Muscle of back (tissue), 13 donors: ENCODE measurements at places on chromosomes 3 and 15.

- DNase-seq: peak; percentile 52
These were observed 22.5 kb downstream of the POPDC2 start for GRCh38 chr3:119637679-119638477.

- DNase-seq: no peak
These were observed 76.0 kb downstream of the ZNF609 start for GRCh38 chr15:64536244-64536836.

DNA sequence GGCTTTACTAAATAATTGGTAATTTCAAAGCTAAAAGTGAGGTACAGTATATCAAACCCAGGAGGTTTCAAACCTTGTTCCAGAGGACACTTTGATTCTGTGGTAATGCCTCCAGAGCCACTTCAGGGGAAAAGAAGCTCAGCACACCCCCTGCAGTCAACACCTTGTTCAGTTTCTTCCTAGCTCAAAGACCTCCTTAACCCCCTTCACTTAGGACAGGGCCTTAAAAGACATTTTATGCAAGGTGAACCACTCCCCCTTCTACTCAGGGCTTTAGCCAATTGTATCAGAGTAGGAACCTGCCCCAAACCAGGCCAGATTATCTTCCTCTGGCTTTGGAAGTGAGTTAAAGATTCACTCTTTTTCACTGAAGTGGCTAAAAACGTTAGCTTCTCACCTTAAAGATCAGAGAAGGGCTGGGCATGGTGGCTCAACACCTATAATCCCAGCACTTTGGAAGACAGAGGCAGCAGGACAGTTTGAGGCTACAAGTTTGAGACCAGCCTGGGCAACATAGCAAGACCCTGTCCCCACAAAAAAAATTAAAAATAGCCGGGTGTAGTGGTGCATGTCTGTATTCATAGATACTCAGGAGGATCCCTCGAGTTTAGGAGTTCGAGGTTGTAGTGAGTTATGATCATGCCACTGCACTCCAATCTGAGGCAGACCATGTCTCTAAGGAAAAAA is 3.4 kb downstream of the DENND6A start:
- no peak for DNase-seq

DNA sequence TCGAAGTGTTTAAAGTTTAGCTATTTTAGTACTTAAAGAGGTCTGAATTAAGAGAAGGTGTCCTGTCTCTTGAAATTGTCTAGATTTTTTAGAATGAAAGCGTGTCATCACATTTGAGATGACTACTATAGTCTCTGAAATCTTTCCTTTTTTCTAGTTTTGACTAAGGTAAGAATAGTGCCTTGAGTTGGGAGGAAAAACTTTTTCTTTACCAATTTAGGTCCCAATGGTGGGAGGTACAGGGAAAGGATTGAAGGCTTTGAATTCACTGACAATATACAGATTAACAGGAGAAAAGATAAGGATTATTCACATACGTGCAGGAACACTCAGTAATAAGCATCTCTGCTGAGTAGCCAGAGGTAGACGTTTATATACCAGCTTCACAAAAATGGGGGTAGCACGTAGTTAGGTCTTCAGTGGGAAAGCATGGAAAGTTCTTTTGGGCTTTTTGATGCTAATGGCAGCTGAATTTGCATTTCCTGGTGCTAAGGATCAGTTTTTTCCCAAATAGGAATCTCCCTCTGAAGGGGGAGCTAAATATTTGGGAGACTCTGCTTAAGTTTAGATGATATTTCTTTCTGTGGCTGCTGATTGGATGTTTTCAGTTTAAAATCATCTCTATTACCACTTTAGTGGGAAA is 88.1 kb downstream of the VPS8 start:
- DNase-seq: no peak

GRCh38 chr3:164460851-164461250 is 617.4 kb downstream of the SI start:
- no peak for DNase-seq

DNA sequence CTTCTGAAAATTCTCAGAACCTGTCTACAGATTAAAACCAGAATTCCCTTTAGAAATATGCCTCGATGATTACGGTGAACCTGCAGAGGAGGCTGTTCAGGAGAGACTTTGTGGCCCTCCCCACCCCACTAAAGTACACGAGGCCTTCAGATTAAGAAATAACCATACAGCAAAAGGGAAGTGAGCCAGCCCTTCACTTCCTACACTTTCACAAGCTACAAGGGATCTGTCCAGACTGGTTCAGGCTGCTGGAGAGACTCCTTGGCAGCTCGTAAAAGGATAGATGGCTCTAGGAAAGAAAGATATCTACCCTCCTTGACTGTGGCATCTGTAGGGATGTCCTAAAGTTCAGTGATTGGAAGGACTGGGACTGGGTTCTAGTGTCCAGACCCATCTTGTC is 102.6 kb downstream of the ALDH1A2 start:
- DNase-seq: no peak

- no peak for DNase-seq
These were observed 21.3 kb downstream of the KIF9 start for GRCh38 chr3:47261301-47261700.

GRCh38 chr3:157240408-157240807 is 80.5 kb upstream of the CCNL1 start:
- no peak for DNase-seq

DNA sequence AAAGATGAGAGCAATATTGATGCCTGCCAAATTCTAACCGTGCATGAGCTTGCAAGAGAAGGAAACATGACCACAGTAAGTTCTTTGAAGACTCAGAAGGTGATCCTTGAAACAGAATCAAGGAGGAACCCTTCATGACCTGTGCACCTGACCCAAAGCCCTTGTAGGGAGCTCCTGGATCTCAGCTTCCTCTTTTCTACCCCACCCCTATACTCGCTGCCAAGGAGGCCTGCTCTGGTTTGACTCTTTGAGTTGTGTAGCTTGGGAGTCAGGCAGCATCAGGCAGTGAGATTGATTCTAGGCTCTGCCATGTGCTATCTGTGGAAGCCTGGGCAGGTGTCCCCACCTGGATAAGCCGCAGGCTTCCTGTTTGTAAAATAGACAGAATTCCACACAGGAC is 10.6 kb downstream of the TTC21A start:
- no peak for DNase-seq

GRCh38 chr15:70198441-70199123 is 100.9 kb upstream of the TLE3 start:
- DNase-seq: no peak

GRCh38 chr3:135155228-135155627 is 360.2 kb downstream of the EPHB1 start:
- no peak for DNase-seq

DNA sequence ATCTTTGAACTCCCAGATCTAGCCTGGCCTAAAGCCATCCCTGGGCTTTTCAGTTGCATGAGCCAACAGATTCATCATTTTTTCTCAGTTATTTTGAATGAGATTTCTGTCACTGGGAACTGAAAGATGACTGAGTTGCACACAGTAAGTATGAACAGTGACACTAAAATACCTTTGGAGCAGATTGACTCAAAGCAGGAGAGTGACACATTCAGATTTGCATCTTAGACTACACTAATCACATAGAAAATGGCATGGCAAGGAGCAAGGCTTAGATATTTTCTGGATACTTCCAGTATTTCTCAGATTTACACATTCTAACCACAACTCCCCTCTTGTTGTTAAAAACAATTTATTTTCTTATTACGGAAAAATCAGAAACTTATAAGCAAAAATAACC is 32.8 kb downstream of the SEC62 start:
- no peak for DNase-seq

DNA sequence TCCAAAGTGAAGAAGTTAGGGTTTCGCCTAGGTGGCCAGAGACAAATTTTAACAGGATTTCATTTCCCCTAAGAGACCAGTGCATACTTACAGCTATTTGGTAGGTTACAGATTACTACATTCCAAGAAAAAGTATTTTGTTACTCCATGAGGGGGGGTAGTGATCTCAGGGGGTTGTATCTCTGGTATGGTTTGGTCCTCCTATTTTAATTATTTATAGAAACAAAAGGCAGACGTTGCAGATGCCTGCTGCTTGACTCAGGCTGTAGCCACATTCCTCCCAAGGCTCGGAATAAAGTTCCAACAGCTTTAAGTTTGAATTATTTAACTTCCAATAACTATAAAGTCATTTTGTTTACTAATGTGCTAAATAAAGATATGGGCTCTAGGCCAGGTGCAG is 1.3 kb upstream of the TRIM59 start:
- DNase-seq: peak; percentile 3

DNA sequence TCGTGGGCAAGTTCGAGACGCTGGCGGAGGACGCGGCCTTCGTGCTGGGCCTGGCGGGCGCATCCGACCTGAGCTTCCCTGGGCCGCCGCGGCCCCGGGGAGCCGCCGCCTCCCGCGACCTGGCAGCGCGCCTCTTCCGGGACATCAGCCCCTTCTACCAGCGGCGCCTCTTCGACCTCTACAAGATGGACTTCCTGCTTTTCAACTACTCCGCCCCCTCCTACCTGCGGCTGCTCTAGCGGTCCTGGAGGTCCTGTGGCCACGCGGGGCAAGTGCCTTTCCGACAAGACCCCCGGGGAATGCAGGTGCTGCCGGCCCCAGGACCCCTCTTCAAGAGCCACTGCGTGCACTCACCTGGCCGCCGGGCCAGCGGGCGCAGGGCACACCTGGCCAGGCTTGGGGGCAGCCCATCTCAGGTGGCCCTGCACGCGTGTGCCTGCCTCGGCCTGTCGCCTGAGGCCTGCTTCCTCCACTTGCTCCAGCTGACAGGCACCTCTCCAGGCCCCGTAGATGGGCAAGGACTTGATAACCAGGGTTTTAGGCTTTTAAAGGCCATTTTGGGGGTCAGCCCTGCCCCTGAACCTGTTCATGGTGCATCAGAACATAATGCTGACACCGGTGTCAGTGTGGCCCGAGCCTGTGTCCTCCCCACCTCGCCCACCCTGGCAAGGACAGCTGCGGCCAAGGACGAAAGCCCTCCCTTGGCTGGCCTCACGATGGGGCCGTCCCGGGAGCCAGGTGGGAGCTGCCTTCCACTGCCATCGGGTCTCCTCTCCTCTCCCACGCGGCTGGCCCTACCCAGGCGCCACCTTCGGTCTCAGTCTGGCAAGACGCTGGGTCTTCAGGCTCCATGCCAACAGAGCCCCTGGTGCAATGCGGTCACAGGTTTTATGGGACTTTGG is 16.1 kb downstream of the C3orf22 start:
- DNase-seq: no peak

DNA sequence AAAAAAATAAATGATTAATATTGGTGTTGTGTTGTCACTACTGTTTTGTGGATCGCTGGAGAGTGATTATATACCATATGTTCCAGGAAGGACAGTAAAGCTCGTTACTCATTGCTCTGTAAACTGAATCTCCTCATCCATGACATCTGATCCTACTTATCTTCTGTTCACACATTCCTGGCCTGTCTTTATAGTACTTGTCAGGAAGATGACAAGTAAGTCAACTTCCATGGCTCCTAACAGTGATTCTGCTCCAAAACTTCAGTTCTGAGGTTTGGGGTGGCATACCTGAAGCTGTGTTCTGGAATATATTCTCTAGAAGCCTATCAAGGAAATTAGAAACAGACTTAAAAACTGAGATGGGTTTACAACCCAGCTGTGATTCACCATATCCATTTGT is 288.9 kb downstream of the ZBBX start:
- DNase-seq: no peak

DNA sequence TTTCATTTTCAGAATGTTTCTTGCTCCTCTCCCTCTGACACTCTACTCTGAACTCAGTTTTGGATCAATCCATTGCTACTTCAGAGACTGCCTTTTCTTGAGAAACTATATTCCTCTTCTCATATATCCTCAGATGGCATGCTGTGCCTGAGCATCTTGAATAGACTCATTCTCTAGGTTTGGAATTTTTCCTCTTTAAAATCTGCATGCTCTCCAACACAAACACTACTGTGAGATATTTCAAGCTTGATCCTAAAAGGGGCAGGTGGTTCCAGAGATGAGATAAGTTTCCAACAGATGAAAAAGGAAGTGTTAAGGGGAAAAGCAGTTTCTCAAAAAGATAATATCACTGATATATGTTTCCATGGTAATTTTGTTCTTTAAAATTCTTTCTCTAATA is 742.2 kb upstream of the EPHA6 start:
- no peak for DNase-seq

DNA sequence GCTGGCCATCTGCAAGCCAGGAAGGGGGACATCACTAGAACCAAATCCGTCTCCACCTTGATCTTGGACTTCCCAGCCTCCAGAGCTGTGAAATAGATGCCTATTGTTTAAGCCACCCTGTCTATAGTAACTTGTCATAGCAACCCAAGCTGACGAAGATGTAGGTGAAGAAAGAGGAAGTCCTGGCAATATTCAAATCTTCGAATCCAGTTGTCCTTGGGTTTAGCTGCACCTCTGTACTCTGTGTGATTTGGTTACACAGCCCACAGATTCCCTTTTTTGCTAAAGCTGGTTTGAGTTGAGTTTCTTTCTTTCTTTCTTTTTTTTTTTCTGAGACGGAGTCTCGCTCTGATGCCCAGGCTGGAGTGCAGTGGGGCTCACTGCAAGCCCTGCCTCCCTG is 68.0 kb upstream of the XCR1 start:
- DNase-seq: no peak

DNA sequence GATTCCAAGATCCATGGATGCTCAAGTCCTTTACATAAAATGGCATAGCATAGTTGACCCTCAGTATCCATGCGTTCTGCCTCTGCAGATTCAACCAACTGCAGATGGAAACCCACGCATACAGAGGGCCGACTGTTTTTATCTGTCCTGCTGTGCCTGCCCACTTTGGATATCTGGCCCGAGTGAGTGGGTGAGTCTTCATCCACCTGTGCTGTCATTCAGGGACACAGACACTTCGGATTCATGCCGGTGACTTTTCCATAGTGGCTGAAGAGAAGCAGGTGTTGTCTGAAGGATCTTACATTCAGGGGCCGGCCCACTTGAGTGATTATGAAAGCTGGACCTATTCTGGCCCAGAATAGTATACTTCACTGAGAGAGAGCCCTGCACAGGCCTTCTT is 85.1 kb downstream of the RYR3 start:
- no peak for DNase-seq

GRCh38 chr15:81807806-81808205 is 238.0 kb downstream of the MEX3B start:
- DNase-seq: no peak
